Activated CD4-positive, alpha-beta T cell treated with anti-CD3 and anti-CD28 coated beads for 4 hours (primary cell): ENCODE measurements at places on chromosomes 3 and 15.

DNA sequence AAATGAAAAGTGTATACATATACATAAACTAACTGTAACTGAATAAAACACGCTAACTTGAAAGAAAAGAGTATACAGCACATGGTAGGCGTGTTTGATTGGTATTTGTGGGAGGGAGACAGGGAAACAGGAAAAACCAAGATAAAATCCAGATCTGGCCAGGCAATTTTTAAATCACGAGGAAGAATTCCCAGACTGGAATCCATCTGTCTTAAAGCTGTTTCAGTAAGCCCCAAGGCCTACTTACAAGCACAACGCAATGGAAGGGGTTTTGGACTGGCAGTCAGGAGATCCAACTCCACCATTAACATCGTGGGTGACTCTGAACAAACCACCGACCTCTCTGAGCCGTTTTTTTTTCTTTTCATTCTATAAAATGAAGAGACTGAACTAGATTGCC lies 195.8 kb downstream of the OSBPL10 start:
- no peak for DNase-seq

DNA sequence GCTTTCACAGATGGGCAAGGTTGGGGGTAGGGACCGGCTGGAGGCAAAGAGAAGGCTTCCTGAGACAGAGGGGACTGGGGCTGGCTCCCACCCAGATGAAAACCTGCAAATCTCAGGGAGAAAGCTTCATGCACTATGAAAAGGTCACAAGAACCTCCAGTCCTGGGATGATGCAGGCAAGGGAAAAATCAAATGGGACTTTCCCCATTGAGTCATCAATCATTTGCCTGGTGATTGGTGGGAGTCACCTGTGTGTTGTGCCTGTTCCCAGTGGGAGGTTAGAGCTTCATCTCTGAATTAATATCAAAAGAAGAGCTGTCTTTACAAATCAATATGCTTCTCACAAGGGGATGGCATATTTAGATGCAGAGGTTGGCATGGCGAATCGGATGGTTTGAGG lies 49.9 kb downstream of the CACNA1D start:
- no peak for DNase-seq

- DNase-seq: no peak
Measured at GRCh38 chr3:183880121-183880520, 4.6 kb downstream of the PARL start.

DNA sequence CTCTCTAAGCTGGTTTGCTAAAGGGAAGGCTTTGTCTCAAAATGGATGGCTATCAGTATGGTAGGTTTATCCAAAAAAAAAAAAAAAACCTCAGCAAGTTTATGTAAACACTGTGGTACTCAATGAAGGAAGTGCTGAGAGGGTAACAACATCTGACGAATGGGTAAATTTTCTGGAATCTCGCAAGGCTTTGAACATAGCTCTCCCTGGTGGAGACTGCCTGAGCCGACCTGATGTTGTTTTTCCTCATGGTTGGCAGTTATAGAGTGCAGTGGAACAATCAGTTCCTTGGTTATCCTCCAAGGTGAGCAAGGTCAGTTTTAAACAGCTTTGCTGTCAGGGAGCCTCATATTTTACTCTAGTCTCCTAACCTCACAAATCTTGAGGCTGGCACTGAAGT lies 94.6 kb downstream of the ZPLD1 start:
- no peak for DNase-seq

GRCh38 chr3:110687138-110687537 lies 384.5 kb upstream of the NECTIN3 start:
- DNase-seq: no peak

GRCh38 chr3:117726776-117727175 lies 1017.2 kb downstream of the TUSC7 start:
- DNase-seq: no peak

DNA sequence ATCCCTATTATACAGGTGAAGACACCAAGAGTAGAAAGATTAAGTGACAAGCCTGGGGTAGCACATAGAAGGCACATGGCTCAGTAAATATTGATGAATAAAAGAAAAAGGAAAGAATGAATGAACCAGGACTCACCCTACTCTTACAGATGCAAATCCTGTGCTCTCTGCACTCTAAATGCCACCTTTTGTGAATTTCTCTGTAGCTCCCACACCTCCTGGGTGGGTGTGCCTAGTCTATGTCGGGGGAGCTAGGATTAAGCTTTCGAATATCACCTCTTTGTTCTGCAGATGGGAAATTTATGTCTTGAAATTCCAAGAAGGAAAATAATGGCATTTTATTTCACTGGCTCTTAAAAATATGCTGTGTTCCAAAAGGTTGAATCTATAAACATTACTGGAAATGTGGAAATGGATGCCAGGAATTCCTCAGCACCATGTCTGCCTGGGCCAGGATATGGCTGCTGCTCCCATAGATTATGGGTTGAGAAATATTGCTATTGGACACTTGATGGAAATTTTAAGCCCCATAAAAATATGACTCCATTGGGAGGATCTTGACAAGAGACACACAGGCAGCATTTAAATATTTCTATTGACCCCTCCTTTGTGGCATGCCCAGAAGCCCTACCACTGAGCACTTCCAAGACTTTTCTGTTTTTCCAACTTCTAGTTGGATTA lies 43.3 kb downstream of the CCNB2 start:
- DNase-seq: no peak

DNA sequence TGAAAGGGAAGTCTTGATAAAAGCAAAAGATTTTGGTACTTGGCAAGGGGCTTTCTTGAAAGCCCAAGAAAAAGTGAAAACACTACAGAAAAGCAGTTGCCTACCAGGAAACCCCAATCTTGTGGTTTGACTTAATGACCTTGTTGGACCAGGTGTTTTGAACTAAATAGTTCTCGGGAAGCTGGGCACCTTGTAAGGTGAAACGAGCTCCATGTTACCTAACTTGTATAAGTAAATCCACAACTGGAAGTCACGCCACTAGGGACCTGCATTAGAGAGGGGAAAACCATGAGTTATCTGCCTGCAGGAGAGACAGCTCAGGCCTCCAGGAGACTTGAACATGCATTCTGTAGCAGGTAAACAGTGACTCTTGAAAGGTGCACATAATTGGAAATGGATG lies 88.2 kb downstream of the GMPS start:
- no peak for DNase-seq

GRCh38 chr15:40930430-40931299 lies 1.5 kb downstream of the DLL4 start:
- DNase-seq: peak; percentile 41

- no peak for DNase-seq
Measured at GRCh38 chr15:35851491-35851890, 305.5 kb upstream of the DPH6 start.

GRCh38 chr3:39934696-39935095 lies 125.3 kb downstream of the MYRIP start:
- no peak for DNase-seq

GRCh38 chr3:186991470-186991869 lies 61.1 kb downstream of the ST6GAL1 start:
- DNase-seq: no peak
